ENCODE measurements at places on chromosomes 3 and 15.

GRCh38 chr15:25543196-25543595 lies 104.4 kb upstream of the UBE3A start:
- DNase-seq, result no peak

DNA sequence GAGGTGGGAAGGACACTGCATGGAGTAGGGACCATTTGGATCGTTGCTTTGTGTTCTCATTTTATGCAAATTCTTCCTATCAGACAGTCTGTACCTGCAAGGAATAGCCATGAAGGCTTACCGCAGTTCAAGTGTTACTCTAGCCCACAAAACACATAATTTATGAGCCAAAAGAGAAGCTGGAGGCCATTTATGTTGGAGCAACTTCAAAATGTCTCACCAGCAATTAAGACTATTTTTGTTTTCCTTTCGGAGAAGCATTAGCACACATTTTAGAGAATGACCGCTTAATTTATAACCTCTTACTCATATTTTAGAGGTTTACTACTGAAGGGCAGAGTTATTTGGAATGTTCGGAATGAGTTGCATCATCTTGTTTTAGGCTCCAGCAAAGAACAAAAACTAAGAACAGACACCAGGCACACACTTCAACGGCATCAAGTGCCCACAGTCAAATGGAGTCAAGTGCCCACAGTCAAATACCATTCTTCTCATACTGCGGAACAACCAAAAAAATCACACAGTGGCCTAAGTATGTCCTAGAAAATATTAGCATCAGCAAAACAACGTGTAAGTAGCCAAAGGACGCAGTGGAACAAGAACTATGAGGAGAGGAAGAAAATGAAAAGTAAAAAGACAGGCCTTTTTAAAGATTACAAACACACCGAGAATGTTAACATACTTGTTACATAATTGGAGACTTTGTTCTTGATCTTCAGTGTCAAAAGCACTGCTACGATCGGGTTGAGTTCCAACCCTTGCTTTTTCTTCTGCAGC lies 17.5 kb upstream of the GOLGA8J start:
- no peak for DNase-seq

GRCh38 chr3:177278016-177278415 lies 80.7 kb upstream of the TBL1XR1 start:
- no peak for DNase-seq

DNA sequence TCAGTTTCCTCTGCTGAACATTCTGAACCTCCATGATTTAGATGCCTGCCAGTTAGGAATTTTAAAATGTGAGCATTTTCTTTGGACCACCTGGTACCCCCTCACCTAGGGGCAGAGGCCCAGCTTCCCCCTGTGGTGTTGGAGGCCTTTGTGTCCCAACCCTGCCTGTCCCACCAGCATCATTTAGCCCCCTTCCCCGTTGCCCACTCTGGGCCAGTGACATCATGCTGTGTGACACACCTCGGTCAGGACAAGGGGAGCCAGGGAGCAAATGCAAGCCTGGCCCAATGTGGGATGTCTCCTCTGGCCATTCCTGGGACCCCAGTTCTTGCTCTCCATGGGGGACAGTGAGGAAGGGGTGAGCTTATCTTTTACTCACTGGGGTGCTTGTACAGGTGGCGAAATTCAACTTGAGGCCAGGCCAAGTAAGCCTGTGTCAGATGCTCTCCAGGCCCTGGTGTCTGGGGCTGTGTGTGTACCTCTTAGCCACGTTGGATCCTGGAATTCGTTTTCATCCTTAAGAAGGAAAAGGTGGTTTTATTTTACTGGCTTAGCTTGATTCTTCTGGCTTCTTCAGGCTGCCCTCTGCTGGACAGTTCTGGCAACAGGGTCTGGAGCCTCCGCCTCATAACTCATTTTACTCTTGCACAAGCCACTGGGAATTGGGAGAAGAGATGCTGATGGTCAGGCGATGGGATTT lies 49.7 kb upstream of the MYZAP start:
- DNase-seq, result no peak

DNA sequence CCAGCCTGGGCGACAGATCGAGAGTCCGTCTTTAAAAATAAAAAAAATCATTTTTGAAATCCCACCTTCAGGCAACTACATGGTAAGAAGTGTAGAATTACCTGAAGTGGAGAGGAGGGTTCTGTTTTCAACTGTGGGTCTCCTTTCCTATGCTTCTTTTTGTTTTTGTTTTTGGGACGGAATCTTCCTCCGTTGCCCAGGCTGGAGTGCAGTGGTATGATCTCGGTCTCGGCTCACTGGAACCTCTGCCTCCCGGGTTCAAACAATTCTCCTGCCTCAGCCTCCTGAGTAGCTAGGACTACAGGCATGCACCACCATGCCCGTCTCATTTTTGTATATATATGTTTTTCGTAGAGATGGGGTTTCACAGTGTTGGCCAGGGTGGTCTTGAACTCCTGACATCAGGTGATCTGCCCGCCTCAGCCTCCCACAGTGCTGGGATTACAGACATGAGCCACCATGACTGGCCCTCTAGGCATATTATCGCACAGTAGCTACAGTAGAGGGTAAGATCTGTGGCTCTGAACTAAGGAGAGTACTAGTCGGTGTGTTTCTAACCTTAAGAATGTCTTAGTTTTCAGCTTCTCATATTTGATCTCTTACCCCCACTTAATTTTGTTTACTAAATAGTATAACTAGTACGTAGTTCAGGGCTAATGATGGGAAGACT lies 8.5 kb downstream of the EBLN2 start:
- no peak for DNase-seq

- DNase-seq, result no peak
Measured at GRCh38 chr3:26721047-26721446, 98.5 kb downstream of the LRRC3B start.

DNA sequence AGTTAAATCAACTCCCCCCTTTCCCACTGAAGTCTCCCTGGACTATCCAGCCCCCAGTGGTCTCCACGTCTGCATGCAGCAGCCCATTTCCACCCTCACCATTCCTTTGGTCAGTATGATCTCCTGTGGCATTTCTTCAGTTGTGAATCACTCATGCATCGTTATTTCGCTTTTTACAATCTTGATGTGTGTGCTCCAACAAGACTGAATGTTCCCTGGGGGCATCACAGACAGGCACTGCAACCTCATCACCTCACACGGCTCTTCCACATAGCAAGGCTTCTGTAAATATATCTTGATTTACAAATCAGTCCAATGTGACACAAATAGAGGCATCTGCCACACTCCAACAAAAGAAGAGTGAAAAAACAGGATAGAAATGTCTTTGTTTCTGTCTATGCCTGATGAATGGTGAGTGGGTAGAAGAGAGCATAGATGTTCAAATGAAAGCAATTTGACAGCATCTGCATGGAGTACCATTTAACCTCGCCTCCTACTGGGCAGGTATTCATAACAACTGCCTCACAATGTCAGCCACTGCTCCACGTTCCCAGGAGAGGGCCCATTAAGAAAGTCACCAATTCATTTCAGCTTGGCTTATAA lies 5.2 kb downstream of the HEG1 start:
- DNase-seq, result no peak

- no peak for DNase-seq
Measured at GRCh38 chr3:190721330-190721729, 141.2 kb downstream of the GMNC start.

DNA sequence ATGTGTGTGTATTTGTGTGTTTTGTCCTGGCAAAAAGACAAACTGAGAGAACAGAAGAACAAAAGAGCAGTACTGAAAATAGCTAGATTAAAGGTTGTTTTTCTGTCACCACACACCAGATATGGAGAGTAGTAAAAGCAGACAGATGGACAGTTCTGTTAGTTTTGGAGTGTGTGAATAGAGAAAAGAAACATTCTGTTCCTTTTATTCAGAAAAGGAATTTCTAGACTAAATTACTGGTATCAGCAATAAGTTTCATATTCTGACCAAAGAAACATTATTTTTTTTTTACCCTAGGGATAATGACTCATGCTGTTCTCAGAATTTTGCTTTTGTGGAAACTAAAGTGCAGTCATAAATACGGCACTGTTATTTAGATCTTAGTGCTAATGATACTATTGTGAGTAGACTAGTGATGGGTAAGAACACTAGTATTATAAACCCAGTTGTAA lies 32.9 kb downstream of the PIK3CA start:
- DNase-seq, result no peak

DNA sequence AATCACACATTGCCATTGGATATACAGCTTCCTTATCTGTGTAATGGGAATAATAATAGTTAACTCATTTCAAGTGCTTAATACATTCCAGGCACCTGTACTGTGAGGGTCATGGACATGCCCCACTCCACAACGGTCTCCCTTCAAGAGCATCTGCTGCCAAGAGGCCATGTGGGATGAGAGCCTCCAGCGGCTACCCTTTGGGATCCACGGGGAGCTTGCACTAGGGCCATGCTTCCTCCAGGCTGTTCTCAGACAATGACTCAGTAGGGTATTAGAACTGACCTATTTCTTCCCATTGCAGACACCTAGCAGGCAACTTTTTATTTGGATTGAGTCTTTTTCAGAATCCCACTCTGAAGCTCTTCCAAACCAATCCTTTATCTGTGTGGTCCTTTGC lies 1078.9 kb downstream of the TUSC7 start:
- no peak for DNase-seq

GRCh38 chr15:36590838-36591237 lies 11.4 kb downstream of the CDIN1 start:
- no peak for DNase-seq

GRCh38 chr3:85594676-85595075 lies 635.9 kb downstream of the CADM2 start:
- DNase-seq, result no peak

- DNase-seq, result no peak
Measured at GRCh38 chr3:138705675-138706074, 97.1 kb downstream of the FAIM start.

- DNase-seq, result no peak
Measured at GRCh38 chr15:67080900-67081431, 15.6 kb downstream of the SMAD3 start.

DNA sequence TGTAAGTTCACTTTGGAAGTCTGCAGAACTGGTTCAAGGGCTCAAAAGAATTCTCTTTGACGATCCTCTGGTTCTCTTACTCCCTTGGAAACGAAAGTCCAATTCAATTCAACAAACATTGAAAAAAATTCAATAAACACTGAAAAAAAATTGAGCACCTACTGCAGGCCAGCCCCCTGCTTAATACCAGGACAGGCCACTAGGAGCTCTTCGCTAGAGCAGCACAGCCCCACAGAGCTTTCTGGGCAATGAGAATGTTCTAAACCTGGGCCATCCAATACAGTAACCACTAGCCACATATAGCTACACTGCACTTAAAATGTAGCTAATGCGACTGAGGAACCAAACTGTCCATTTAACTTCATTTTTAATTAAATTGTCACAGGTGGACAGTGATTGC lies 50.4 kb upstream of the DCLK3 start:
- DNase-seq, result no peak

DNA sequence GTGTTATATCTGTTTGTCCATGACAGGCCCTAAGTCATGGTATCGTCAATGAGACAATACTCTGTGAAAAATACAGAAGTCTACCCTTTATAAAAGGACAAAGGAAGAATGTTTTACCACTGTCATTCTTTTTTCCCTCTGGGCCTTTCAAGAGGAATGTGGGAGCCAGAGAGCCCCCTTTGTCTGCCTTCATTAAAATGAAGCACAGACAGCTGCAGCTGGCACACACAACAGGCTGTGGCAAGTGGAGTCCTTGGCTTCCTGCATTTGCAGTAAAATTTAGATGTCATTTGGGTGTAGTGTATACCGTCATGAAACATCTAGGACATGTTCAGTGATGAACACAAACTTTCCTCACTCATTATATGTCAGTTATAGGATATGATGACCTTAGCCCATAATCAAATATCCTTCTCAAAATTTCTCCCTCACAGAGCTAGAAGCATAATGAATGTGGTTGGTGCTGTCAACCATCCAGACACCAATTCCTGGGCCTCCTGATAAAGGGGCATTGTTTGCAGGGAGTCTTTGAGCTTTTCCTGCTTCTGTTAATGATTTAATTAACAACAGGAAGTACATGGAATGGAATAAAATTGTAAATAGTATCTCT lies 76.4 kb downstream of the DHX36 start:
- DNase-seq, result no peak

DNA sequence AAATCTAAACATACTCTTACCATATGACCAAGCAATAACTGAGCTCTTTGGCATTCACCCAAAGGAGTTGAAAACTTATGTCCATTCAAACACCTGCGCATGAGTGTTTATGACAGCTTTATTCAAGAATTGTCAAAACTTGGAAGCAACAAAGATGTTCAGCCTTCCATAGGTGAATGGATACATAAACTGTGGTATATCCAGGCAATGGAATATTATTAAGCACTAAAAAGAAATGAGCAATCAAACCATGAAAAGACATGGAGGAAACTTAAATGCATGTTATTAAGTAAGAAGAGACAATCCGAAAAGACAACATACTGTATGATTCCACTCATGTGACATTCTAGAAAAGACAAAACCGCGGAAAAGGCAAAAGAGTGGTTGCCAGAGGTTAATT lies 312.0 kb upstream of the TMC3 start:
- no peak for DNase-seq

DNA sequence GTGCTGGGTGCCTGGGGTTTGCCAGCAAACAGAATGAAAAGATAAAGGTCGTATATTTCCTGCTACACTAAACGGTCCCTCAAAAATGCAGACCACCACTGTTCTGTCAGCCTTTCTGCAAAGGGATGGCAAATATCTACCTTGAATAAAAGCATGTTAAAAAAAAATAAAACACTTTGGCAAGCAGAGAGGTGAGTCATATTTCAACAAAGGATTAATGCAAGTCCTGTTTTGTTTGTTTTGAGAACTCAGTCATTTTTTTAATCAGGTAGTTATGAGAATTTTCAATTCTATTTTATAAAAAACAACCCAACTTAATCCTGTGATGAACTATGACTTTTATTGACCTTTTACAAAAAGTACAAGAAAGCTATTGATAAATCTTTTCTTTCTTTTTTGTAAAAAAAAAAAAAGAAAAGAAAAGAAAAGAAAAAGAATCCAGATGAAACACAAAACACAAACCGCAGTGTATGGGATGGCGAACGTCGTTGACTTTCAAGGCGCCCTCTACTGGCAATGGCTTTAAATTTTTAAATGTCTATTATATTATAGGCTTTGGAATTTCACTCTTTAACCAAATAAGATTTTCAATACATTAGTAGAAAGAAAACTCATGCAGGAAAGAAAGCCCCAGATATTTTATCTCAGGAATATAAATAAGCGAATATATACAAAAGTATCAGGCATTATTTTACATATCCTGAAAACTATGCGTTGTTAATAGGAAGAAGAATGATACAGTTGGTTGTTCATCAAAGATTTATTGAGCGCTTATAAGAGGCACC lies 87.8 kb downstream of the NCEH1 start:
- DNase-seq, result peak; percentile 39

DNA sequence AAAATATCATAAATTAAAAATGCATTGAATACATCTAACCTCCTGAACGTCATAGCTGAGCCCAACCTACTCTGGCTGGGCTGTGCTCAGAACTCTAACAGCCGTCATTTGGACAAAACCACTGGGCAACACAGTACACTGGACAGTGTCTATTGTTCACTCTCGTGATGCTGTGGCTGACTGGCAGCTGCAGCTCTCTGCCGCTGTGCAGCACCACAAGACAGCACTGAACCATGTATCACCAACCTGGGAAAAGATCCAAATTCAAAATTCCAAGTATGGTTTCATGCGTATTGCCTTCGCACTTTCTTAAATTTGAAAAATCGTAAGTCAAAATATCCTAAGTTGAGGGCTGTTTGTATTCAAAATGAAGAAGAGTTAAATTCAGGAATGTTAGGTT lies 145.1 kb upstream of the CNTN4 start:
- no peak for DNase-seq

- DNase-seq, result no peak
Measured at GRCh38 chr15:36511594-36511993, 67.8 kb upstream of the CDIN1 start.
